ENCODE measurements at places on chromosomes 12 and 14.

- no peak for DNase-seq
Measured at GRCh38 chr14:103273145-103273744, 60.8 kb upstream of the EIF5 start.

DNA sequence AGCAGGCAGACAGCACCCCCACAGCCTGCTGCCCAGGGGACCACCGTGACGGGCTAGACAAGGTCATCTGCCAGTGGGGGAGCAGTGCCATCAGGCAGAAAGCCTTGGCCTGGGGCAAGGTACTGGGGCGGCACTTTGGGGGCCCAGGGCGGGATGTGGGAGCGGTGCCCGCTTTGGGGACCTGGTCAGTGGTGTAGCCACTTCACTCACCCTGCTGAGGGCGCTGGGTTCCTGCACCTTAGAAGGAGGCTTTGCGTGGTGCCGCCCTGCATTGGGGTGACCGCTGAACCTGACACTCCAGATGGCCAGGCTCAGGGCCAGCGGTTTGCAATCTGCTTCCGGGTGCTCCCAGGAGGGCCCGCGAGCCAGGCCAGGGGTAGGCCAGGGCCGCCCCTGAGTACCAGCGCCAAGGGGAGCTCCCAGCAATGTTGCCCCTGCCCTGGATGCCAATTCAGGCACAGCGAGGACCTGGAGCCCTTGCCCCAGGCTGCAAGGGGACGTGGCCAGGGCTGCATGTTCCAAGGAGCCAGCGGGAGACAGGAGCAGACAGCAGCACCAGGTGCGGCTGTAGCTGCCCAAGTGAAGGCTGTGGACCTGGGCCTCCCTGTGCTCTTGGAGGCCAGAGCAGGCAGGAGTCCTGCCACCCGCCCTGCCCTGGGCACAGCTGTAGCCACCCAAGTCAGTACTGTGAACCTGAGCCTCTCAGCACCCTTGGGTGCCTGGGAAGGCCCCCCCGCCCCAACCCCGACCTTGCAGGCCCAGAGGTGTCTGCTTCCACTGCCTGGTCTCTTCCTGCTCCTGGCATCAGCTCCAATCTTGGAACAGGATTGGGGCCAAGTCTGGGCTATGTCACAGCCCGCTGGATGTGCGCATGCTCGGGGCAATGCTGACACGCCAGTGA, 550.7 kb downstream of the SLC6A15 start:
- no peak for DNase-seq

GRCh38 chr12:80264891-80265290, 165.6 kb downstream of the OTOGL start:
- no peak for DNase-seq

GRCh38 chr12:15752785-15753184, 36.4 kb downstream of the EPS8 start:
- DNase-seq = no peak

- DNase-seq = no peak
Measured at GRCh38 chr14:52876806-52877205, 74.0 kb downstream of the FERMT2 start.

DNA sequence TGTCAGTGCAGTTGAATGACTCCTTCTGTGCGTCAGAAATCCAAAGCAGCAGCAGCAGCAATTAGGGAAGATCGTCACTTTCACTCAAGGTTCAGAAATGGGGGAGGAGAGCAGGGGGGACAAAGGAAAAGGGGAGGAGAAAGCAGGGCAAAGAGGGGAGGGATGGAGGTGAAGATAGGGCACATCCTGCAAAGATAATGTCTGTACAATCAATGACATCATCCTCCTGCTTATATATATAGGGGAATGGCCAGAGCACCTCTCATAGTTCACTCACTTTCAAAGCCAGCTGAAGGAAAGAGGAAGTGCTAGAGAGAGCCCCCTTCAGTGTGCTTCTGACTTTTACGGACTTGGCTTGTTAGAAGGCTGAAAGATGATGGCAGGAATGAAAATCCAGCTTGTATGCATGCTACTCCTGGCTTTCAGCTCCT, at the start of gene NTS:
Gene NTS, plus strand, starts transcription at position 265 of the 431 bp plus-strand sequence. Its CDS starts 109 bp downstream, at position 374.
- no peak for DNase-seq

GRCh38 chr12:107782067-107782466, 7.6 kb downstream of the ASCL4 start:
- no peak for DNase-seq

- DNase-seq = no peak
Measured at GRCh38 chr14:81233615-81234014, 12.9 kb upstream of the GTF2A1 start.

- no peak for DNase-seq
Measured at GRCh38 chr14:35875296-35875695, 49.2 kb downstream of the BRMS1L start.

- no peak for DNase-seq
Measured at GRCh38 chr12:26872625-26873024, 39.6 kb upstream of the ITPR2 start.

DNA sequence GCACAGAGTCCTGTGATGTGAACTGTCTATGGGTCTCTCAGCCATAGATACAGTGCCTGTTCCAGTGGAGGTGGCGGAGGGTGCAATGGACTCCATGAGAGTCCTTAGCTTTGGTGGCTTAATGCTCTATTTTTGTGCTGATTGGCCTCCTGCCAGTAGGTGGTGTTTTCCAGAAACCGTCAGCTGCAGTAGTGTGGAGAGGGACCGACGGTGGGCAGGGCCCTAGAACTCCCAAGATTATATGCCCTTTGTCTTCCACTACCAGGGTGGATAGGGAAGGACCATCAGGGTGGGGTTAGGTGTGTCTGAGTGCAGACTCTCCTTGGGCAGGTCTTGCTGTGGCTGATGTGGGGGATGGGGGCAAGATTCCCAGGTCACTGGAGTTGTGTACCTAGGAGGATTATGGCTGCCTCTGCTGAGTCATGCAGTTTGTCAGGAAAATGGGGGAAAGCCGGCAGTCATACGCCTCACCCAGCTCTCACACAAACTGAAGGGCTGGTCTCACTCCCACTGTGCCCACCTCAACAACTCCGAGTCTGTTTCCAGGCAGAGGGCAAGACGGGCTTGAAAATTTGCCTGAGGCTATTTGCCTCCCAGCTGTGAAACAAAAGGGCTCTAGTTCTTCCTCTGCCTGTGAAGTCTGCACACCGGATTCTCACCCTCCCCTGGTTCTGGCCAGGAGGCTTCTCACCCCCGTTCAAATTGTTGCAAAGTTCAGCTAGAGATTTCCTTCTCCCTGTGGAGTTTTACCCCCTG, 24.9 kb upstream of the ZDHHC17 start:
- DNase-seq = no peak

GRCh38 chr14:102508774-102509745, 516 bp downstream of the ANKRD9 start:
- DNase-seq = no peak

GRCh38 chr14:90857866-90858265, 41.6 kb upstream of the TTC7B start:
- DNase-seq = no peak

DNA sequence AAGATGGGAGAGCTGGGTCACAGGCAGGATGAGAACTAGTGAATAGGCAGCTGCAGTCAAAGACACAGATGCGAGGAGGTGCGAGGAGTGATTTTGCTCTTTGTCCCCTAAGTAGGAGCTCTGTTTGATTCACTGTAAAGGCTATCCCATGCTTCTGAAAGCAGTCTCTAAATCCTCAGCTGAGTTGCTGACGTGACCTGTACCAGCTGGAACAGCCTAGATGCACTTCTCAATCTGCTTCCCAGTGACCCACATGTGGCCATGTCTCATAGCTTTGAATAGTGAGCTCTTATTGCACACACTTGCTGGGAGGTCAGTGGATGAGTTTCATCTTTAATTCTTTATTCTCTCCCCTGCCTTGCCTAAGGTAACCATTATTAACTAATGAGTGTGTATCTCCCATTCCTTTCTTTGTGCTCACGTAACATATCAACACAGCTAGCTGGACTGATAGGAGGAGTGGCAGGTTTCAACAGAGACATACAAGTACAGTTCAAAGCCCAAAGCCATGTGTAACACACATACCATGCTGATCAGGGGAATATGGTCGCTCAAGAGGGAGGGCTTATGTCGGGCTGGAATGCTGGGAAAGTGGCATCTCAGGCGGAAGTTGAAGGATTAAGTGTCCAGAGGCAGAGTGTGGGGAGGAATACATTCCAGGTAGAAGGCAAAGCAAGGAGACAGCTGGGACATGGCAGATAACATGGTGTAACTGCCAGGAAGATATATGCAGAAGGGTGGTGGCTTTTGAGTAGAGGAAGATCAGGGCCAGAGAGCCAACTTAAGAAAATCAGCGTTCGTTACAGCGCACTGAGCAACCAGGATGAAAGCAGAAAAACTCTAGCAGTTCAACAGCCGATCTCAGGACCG, 15.4 kb upstream of the YY1 start:
- DNase-seq = no peak

DNA sequence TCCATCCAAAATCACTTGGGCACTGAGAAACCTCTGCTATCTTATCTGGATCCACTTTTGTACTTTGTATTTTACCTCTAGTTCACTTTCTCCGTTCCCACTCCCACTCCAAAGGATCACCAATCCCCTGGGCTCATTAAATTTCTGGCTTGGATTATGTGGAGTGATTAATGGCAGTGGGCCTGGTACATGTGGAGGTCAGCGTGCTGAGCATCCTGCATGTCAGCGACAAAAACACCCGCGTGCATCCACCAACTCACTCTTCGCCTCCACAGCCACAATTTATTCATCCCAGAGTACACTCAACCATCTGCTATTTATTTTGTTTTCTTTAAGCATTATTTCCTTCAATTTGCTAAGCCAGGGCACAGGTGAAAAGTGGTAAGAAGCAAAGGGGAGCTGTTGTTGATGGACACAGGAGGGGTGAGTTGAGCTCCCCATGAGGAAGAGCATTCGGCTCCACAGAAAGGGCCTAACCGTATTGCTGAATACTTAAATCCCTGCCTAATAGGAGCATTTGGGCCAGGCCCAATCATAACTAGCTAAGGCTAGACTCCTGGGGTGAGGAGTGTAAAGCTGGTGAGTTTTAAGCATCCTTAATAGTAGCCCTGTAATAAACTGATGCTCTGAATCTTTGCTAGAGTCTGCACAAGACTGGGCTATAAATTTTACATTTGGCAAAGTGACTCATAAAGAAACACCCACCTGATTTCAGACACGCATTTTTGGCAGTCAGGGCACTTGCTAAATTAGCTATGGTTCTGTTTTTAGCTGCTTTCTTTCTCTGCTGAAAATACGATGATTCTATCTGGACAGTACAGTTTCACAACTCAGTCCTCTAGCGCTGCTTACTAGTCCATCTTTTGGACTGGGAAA, 137.8 kb downstream of the SLC25A21 start:
- DNase-seq = no peak

- no peak for DNase-seq
Measured at GRCh38 chr12:48866052-48866711, 512 bp upstream of the RND1 start.

GRCh38 chr14:59869381-59870255, 958 bp downstream of the RTN1 start:
- DNase-seq = no peak

DNA sequence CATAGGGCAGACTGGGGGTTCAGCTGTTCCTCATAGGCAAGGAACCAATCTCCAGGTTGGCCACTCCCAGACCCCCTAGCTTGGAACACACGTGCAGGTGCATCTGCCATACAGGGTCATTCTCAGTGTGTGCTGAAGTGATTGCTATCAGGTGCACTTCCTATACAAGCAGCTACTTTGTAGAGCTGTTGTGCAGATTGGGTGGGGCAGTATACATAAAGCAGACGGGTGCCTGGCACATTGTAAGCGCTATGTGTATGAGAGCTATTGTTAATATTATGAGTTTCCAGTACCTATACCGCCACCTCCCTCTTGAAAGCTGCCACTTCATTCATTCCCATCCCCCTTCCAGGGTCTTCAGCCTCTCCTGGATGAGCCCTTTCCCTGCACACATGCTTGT, 17.3 kb downstream of the IRF2BPL start:
- DNase-seq = no peak

- DNase-seq = no peak
Measured at GRCh38 chr14:60277605-60278190, 28.7 kb downstream of the PPM1A start.

GRCh38 chr12:51470116-51470515, 45.5 kb downstream of the SLC4A8 start:
- DNase-seq = no peak

GRCh38 chr14:23347406-23348296, 5.0 kb downstream of the SLC22A17 start:
- no peak for DNase-seq

- no peak for DNase-seq
Measured at GRCh38 chr14:68527329-68527851, 265.5 kb downstream of the ZFP36L1 start.

DNA sequence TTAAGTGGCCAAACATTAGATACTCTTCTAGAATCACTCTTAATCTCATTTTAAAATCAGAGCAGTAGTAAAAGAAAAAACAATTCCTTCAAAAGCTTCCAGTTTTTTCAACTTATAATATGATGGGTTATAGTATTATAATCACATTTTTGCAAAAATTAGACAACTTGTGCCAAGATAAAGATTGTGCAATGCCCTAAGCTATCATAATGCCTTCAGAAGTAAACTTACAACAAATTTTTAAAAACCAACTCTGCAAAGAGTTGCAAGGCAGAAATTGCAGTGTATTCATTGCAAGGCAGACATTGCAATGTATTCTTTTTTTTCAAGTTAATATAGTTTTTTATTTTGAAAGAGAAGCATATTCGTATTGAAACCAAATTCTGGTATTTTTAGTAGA, 47.2 kb upstream of the KITLG start:
- no peak for DNase-seq

DNA sequence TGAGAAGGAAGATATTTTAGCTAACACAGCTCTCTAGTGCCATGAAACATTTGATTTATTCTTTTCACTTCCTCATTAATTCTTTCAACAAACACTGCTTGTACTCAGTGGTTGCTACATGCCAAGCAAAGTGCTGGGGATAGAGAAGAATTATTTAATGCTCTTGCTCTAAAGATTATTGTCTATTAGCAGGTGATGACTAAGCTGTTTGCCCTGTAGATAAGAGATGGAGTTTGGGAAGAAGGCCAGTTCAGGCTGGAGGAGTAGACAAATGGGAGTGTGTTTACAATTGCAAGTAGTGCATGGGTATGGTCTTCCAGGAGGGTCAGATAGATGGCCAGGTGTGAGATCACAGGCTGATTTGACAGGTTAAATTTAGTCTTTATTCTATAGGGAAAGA, 99.8 kb upstream of the SEL1L start:
- no peak for DNase-seq

- no peak for DNase-seq
Measured at GRCh38 chr14:21227150-21227549, 42.1 kb downstream of the HNRNPC start.

- DNase-seq = no peak
Measured at GRCh38 chr12:66092559-66093269, 37.8 kb downstream of the LLPH start.

DNA sequence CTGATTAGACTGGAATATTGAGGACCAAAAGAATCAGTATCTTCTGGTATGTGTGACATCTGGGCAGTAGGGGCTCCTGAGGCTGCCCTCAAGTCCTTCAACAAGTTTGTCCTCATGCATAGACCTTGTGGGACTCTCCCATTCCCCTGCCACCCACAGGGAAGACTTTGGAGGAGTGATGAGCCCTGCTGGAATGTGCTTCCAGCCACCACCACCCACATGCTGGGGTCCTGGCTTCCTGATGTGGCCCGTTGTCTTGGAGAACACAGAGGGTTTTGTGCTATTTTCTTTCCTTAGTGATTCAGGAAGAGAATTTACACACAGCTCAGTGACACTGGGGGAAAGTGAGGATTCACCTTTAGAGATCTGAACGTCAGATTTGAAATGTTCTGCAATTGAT, 29.2 kb upstream of the SEL1L start:
- DNase-seq = no peak

GRCh38 chr12:70928071-70928470, 7.5 kb upstream of the PTPRR start:
- no peak for DNase-seq

GRCh38 chr12:100956311-100956852, 161.8 kb downstream of the ANO4 start:
- no peak for DNase-seq
